ENCODE measurements at places on chromosomes 5 and 9. TPM values are rescaled to one million over a fixed set of nuclear protein-coding genes. Genes with fewer than 3 reads are reported as not detected.

The QRFP gene
- total RNA-seq: not detected

The GPR151 gene
- total RNA-seq: not detected

The INIP gene
- 14.5 TPM for total RNA-seq

The SHOC1 gene
- total RNA-seq: not detected

The PCDHA5 gene
- 0.70 TPM for total RNA-seq

The TRMO gene
- 10.8 TPM for total RNA-seq

The GGTA1 gene
- not detected for total RNA-seq

The ICE1 gene
- 20.9 TPM for total RNA-seq

The DMGDH gene
- total RNA-seq: not detected

The DMRT2 gene
- total RNA-seq: not detected

The PCDHGA2 gene
- 0.40 TPM for total RNA-seq

The BTNL8 gene
- total RNA-seq: not detected

The RELL2 gene
- total RNA-seq: 5.2 TPM

The LRSAM1 gene
- 9.3 TPM for total RNA-seq

The KCNMB1 gene
- not detected for total RNA-seq

The GPR150 gene
- total RNA-seq: 0.07 TPM

The SUSD3 gene
- total RNA-seq: 0.82 TPM

The IL9 gene
- total RNA-seq: not detected

The C1QTNF2 gene
- 0.04 TPM for total RNA-seq

Data from A549 treated with AZD2906 at 1 μM for 4 hours (cell line).